Activated CD4-positive, CD25-positive, alpha-beta regulatory T cell treated with anti-CD3 and anti-CD28 coated beads, Interleukin-2, amount 50 U/mL, for 72 hours (primary cell): ENCODE measurements at places on chromosomes 3 and 15.

GRCh38 chr15:38609097-38609738, 44.6 kb upstream of the RASGRP1 start:
- no peak for DNase-seq

- DNase-seq = no peak
Observed at GRCh38 chr3:43023066-43023465, 44.0 kb downstream of the GASK1A start.

DNA sequence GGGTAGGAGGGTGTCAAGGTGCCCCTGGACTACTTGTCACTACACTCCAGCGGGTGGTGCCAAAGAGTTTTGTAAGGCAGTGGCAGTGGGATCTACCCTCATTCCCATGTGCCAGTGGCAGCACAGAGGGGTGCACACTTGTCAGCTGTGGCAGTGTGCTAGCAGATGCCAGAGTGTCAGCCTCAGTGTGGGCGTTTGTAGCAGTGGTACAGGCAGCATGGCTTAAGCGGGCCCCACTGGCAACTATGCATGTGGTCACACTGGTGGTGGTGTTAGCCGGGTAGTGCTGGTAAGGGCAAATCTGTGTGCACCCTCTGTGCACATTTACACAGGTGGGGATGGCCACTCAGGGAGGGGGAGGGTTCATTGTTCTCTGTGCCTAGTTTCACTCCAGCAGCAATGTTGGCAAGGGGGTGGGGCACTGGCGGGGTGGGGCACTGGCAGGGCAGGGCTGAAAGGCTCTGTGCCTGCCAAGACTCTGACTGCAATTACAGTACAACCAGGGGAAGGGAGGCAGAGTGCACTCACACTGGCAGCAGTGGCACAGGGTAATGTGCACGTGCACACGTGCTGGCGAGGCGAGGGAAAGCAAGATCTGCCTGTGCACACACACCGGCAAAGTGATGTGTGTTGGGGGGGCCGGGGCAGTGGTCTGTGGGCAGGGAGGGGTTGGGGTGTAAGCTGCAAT, 31.8 kb downstream of the MYO9A start:
- no peak for DNase-seq

- DNase-seq = no peak
Observed at GRCh38 chr3:46868948-46869347, 5.7 kb upstream of the MYL3 start.

GRCh38 chr3:37443363-37444035, 269.1 kb upstream of the LRRFIP2 start:
- no peak for DNase-seq

GRCh38 chr15:94235646-94236045, 4.3 kb downstream of the MCTP2 start:
- DNase-seq = no peak

DNA sequence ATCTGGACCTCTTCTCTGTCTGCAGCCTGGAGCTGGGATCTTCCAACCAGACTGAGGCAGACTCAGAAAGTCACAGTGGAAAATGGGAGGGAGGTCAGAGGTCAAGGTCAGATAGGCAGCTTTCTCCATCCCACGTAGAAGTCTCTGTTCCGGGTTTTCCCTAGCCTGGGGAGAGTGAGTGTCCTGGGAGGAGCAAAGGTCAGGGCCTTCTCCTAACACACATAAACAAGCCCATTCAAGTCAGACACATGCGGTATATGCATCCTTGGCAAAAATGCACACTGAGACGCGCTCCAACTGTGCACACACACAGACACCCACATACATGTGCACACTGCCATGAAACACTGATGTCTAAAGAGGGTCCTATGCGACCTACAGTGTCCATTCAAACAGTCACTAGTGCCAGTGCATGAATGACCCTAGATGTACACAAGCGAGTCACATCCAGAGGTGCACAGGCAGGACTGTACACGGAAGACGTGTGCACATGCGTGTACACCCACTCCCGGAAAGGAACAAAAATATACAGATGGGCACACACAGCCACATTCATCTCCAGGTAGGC, 681 bp downstream of the TWF2 start:
- DNase-seq = no peak

GRCh38 chr3:168977716-168978374, 685.7 kb downstream of the MECOM start:
- DNase-seq = no peak

DNA sequence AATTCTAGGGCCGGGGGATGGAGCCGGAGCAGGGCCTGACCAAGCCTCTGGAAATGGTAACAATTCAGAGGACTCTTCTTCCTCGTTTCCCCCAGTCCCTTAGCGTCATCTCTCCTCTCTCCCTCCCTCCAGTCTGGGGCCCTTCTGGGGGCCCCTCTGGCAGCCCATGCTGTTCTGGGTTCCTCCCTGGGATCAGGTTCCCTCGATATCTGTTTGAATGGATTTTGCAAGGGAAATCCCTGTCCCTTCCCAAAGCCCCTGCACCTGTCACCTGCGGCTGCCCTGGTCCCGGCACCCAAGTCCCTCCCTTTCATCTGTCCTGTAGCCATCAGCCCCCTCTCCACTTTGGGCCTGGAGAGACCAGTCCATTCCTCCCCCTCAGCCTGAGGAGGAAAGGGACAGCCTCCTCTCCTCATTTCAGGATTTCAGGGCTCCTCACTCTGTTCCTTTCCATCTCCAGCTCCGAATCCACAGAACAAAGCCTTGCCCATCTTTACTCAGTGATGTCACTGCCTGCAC, 1.7 kb upstream of the PLCB2 start:
- DNase-seq = no peak

- no peak for DNase-seq
Observed at GRCh38 chr3:37181756-37182155, 7.4 kb upstream of the LRRFIP2 start.

DNA sequence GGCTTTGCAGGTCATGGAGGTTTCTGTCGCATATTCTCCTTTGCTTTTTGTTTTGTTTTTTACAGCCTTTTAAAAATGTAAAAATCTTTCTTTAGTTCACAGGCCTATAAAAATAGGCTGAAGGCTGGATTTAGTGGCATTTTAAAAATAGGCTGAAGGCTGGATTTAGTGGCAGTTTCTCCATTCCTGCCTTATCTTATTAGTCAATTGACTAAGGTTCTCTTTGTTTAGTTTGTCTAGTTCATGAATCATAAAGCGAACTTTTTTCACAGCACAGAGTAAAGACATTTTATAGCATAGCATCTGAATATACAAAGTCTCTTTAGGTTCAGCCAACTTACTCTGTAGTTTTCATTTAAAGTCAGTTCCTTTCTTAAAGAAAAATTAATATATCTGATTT, 31.4 kb downstream of the AP4E1 start:
- DNase-seq = no peak
